ENCODE measurements at places on chromosomes 3 and 15.

DNA sequence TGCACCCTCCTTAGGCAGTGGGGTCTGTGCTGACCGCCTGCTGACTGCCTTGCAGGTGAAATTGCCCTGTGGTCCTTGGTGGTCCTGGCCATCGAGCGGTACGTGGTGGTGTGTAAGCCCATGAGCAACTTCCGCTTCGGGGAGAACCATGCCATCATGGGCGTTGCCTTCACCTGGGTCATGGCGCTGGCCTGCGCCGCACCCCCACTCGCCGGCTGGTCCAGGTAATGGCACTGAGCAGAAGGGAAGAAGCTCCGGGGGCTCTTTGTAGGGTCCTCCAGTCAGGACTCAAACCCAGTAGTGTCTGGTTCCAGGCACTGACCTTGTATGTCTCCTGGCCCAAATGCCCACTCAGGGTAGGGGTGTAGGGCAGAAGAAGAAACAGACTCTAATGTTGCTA lies 2.4 kb downstream of the RHO start:
- DNase-seq: no peak

DNA sequence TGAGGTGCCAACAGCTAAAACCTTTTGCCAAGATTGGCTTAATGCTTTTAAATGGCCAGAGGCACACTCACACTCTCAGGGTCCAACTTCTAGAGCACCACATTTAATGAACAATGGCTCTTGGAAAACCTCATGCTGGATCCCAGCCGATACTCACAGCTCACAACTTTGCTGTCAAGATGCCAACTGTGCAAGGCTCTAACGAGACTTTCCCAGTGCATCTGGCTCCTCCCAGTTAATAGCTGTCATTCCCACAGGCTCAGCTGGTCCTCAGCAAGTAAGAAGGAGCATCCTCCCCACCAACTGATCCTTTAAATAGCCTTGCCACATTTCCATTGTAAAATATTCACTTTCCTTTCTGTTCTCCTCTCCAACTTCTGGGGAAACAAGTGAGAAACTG lies 20.3 kb upstream of the FRMD4B start:
- no peak for DNase-seq

DNA sequence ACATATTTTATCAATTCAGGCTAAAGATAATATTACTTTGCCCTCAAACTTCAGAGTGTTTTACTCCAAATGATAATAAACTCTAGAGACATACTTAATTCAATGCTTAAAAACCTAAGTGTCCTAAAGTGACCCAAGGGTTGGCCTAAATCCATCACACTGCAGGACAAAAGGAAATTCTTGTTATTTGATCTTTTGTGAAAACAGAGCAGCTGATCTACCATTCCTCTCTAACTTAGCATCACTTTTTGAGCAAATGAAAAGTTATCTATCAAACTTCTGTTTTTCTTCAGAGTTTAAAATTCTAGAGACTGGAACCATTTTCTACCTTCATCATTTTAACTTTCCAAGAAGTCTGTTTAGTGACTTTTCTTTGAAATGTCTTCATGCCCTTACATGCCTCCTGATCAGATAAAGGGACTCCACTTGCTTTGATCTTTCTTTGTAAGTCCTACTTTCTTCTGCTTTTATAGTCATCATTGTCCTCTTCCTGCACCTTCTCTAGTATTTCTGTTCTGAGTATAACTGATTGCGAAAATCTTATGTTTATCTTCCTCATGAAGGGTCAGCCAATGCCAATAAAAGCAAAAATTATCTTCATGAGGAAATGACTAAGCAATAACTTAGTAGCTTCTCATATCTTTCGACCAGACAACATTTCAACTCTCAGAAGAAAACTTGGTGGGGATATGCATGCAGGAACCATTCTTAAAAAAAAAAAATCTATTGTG lies 378.7 kb upstream of the TGFBR2 start:
- DNase-seq: peak; percentile 88

GRCh38 chr3:64164349-64164748 lies 60.9 kb downstream of the PRICKLE2 start:
- no peak for DNase-seq

DNA sequence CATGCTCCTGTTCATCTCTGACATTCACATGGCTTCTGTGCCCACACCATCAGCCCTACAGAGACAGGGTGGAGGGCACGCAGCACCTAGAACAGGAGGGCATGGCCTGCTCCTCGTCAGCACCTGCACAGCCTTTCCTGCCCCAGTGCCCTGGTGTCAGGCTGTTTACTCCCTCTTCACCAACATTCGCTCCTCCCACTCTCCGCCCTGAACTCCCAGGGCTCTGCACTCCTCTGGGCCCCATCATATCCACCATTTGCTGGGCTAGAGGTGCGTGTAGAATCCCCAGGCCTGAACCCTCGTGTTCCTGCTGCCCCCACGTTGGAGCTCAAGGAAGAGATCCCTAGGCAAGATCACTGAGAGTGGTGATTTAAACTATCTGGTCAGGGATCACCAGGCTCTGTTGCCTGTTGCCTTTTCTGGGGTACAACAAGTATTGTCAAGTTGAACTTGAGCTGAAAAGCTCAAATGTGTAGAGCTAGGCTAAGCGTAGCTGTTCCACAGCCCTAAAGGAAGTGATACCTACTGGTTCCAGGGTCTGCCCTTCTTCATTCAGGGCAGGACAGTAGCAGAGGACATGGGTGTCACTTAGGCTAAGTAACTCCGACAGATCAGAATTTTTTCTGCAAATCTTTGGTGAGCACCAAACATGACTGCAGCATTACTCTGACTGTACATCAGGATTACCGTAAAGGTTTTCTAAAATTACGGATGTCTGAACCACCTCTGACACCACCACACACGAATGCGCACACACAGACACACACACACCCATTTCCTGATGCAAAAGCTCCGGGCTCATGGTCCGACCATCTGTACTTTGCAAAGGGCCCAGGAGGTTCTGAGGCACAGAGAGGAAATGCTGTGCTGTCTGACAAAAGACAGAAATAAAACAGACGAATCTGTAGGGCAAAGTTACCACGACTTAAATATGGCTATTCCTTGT lies 43.7 kb upstream of the GNB5 start:
- DNase-seq: no peak

- DNase-seq: no peak
Observed at GRCh38 chr3:103167850-103168249, 733.0 kb downstream of the ZPLD1 start.

GRCh38 chr3:127590282-127590592 lies 296 bp downstream of the TPRA1 start:
- no peak for DNase-seq

DNA sequence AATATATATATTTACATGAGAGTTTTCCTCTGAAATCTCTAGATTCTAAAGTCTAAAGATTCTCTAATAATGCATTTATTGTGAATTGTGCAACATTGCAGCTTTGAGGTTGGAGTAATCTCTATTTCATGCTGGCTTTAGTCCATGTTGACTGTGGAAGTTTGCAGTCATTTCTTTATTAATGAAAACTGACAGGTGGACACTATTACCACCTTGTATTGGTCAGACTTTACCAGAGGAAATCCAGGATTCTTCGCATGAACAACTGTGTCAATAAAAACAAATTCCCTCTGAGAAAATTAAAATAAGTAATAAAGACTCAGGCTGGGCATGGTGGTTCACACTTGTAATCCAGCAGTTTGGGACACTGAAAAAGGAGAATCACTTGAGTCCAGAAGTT lies 274.1 kb downstream of the SHQ1 start:
- no peak for DNase-seq

DNA sequence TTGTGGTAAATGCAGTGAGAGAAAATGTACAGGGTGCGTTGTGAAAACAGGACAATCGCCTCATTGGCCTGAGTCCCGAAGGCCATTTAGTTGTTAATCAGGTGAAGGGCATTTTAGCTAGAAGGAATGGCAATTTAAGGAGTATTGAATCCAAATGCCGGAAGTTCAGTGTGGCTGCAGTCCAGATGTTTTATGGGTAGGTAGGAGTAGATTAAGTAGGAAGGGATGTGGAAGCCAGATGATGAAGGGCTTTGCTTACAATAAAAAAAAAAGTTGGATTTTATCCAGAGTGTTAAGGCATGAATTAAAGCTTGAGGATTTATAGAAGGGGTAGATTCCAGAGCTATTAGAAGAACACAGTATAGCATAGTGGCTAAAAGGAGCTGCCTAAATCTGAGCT lies 572.7 kb downstream of the NLGN1 start:
- DNase-seq: no peak

DNA sequence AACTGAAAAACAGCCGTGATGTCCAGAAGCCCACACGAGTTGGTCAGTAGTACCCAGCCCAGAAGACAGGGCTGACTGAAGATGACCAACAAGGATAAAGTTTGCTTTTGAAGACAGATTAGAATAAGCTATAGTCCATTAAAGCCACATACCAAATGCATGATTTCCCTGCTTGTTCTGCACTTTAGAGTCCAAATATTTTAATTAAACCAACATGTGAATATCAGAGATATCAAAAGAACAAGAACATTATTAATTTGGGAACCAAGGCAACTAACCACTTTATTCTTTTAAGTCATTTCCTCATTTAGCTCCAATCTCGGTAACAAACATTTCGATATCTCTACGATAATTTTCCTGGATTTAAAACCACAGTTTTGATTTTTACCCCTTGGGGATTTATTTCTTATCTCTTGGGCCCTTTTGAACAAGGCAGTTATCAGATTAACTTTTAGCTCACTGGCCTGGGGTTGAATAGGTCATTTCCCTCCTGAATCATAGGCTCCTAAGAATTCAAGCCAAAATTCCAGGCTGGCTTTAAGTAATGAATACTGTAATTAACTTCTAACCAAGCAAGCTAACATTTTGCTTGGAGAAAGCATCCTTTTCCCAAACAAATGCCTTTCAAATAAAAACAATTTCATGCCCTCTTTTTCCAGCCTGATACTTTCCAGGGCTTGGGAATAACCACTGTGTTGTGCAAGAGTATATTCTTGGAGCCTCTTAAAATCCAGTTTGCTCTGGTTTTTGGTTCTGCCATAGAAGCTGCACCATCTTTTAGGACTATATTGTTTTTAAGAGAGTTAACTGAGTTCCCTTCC lies 102.9 kb upstream of the NR2E3 start:
- no peak for DNase-seq

All from AG04449 (cell line).